Activated CD4-positive, alpha-beta memory T cell treated with anti-CD3 and anti-CD28 coated beads for 36 hours (primary cell): ENCODE measurements at places on chromosomes 12 and 14.

DNA sequence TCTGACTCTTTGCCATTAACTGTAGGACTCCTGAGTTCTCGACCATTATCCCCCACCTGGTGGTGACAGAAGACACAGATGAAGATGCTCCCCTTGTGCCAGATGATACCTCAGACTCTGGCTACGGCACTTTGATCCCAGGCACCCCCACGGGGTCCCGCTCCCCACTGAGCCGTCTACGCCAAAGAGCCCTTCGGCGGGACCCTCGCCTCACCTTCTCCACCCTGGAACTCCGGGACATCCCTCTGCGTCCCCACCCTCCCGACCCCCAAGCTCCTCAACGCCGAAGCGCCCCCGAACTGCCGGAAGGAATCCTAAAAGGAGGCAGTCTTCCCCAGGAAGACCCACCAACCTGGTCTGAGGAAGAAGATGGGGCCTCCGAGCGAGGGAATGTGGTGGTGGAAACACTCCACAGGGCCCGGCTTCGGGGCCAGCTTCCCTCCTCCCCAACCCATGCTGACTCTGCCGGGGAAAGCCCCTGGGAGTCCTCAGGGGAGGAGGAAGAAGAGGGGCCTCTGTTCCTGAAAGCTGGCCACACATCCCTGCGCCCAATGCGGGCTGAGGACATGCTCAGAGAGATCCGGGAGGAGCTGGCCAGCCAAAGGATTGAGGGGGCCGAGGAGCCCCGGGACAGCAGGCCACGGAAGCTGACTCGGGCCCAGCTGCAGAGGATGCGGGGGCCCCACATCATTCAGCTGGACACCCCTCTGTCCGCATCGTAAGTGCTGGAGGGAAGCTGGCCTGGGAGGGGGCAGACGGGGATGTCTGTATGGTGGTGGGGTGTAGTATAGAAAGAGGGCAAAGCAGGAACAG, 14.4 kb downstream of the TNFRSF1A start:
- DNase-seq: no peak

- peak; percentile 64 for DNase-seq
These were observed 113.7 kb upstream of the NCOR2 start for GRCh38 chr12:124680863-124681778.

DNA sequence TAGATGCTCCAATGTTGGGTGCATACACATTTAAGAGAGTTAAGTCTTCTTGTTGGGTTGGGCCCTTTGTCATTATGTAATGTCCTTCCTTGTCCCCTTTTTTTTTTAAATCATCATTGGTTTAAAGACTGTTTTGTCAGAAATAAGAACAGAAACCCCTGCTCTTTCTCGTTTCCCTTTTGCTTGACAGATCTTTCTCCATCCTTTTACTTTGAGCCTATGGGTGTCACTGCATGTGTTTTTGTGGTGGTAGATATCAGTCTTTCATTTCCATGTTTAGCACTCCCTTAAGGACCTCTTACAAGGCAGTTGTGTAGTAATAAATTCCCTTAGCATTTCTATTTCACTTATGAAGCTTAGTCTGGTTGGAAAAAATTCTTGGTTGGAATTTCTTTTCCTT, 47.4 kb downstream of the RTN1 start:
- DNase-seq: no peak

- DNase-seq: no peak
These were observed 6.7 kb downstream of the ITGA5 start for GRCh38 chr12:54412348-54412747.

- no peak for DNase-seq
These were observed 10.0 kb upstream of the GPRC5A start for GRCh38 chr12:12881151-12881909.

DNA sequence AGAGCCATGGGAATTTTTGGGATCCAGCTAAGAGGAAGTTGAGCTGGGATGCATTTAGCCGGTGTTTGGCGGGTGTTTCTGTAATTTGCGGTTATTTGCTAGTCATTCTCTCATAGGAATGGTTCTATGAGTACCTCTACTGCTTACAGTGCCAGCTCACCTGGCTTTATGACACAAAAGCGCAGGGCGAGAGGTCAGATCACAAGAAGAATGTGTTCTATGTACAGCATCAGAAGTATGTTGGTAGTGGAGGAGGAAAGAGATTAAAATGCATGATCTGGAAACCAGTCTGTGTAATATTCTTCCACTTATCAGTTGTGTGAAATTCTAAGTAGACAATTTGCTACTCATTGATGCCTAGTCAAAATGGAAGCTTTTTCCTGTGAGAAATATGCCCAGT, 173.3 kb downstream of the ADCK1 start:
- no peak for DNase-seq

- no peak for DNase-seq
These were observed 896 bp upstream of the CDKN1B start for GRCh38 chr12:12716151-12716792.

- DNase-seq: no peak
These were observed 29.4 kb downstream of the PLEKHA5 start for GRCh38 chr12:19158923-19159322.

- DNase-seq: no peak
These were observed 83.4 kb downstream of the NAV3 start for GRCh38 chr12:77914081-77914488.

DNA sequence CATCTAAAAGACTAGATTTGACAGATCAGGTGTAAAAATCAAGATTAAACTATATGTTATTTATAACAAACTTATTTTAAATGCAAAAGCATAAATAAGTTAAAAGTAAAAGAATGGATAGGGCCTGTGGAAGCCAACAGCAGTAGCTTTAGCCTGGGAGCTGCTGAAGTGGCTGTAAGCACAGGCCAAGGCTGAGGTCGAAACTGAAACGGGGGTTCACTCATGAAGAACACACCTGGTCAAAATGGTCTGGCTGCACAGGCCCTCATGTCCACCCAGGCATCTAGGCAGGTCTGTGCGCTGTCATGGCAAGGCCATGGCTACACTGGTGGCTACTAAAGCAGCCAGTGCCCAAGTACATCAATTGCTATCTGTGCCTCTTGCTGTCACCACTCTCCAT, 23.1 kb downstream of the CATSPERB start:
- DNase-seq: no peak

- no peak for DNase-seq
These were observed 88.0 kb upstream of the TMEM132C start for GRCh38 chr12:128178966-128179365.

DNA sequence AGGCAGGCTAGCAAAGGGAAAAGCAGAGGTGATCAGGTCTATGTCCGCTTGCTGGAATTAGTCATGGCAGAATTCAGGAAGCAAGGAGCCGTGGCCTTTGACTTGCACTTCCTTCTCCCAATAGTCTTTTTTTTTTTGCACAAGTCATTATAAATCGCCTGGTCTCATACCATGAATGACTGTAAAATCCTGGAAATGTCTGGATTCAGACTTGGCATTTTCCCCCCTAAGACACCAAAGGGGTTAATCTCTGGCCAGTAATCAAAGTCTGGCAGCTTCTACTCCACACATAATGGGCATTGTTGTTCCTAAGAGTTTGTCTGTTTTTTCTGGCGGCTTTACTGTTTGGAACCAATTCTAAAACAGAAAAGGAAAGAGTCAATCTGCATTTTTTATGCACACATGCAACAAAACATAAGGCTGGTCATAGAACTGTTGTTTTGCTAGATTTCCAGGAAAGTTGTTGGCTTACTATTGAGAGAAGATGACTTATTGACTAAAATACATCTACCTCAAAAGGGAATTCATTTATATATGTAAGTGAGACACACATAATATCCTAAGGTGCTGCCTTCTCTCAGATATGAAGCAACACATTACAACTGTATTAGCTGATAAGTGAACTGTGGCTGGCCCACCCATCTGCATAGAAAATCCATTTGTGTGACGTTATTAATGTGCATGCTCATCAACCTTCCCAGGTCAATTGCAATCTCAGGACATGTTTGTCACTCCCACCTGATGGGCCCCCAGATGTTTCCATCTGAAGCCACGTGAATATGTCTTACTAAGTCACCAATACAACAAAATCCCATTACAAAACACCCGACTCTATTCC, 157.3 kb downstream of the BTG1 start:
- DNase-seq: no peak

- DNase-seq: no peak
These were observed 7.9 kb downstream of the DYNC1H1 start for GRCh38 chr14:101972126-101972866.

- DNase-seq: no peak
These were observed 64.8 kb upstream of the E2F7 start for GRCh38 chr12:77130193-77130592.

DNA sequence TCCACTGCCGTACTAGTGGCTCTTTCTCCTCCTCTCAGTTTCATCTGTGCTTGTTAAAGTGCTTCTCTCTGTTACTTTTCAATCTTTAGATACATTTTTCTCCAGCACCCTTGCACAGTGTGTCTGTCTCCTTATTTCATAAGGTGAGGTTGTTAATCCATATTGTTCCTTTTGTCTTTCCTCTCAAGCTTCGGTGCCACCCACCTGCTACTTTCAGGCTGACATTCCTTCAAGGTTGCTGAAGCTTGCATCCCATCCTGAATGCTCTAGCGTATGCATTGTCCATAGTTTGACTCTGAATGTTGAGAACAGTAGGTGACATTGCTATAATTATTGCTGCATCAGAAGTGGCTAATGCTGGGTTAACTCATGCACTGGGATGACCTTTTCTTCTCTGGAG, 20.6 kb downstream of the TUNAR start:
- no peak for DNase-seq

DNA sequence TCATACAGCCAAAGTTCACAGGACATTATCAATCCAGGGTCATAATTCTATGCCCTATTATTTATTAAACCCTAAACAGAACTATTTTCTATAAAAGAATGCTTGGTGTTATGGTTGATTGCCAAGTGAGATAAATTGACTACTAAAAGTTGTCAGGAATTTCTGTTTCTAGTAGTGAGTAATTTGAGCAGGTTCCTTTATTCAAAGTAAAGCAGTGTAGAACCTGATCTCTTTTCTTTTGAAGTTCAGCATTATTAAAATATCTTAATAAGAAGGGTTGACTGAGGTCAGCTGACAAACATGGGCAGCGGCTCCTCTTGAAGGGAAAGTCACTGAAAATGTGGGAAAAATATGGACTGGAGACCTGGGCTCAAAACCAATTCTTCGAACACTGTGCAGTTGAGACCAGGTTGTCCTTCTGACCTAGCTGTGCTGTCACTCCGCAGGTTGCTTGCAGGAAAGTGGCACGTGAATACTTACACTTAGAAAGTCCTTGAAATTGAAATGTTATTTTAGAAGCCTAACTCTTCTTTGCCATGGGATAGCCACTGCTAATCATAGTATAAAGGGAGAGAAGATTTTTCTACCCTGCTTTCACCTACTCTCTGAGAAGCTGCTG, 141.0 kb downstream of the RASSF9 start:
- DNase-seq: no peak
